SK-N-DZ (cell line): ENCODE measurements at places on chromosomes 2 and 18.

DNA sequence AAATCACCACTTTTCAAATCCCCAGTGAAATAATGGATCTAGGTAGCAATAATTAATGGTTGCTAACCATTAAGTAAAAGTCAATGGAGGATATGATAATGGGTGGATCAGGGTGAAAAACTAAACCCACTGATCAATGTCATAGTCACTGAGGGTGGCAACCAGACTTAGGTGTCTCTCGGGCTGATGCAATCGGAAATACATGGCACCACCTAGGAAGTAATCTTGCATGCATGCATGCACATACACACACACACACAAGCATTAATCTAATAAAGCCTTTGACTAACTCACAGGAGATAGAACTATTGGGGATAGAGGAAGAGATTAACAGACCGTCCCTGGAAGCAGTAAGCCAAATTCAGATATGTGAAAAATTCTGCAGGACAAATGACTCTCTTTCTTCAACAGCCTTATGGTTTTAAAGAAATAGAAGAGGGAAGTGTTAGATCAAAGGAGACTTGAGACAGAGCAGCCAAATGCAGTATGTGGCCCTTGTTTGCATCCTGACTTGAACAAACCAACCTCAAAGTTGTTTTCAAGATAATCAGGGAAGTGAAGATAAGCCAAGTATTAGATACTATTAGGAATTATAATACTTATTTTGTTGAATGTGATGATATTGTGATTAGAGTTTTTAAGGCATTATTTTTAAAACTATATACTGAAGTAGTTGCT lies 186.0 kb upstream of the RMP24 start:
- DNase-seq: no peak

DNA sequence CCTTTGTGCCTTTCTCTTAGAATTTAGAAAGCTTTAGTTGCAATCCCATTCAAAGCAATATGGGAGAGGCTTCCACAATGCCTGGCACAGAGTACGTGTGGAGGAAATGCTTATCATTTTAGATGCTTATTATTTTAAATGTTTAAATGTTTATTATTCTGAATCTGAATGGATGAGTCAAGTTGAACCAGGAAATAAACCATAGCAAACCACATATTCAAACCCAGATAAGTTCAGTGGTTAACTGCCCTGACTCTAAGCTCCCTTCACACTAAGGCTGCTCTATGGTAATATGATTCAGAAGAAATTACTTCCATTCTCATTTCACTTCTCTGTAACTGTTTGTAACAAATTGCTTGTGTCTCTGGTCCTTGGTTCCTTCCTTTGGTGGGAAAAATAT lies 5.2 kb upstream of the PPP4R1 start:
- no peak for DNase-seq

DNA sequence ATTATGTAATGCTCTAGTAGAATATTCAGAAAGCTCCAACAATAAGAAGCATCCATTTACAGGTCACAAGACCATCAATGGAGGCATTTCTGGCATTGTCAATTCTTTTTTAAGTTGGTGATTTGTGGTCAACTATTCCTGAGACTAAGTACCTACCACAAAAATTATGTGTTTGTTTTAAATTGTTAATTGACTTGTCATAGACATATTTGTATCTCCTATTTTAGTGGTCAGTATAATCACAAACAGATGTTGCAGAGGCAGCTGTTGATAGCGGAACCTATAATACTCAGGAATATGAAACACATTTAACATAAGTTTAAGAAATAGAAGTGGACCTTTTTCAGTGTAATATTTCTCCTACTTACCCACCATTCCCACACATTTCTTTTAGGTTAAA lies 430.1 kb downstream of the CCDC85A start:
- no peak for DNase-seq

- DNase-seq: no peak
Observed at GRCh38 chr18:55988537-55988936, 400.5 kb upstream of the TCF4 start.

- no peak for DNase-seq
Observed at GRCh38 chr2:109304731-109305470, 175.9 kb downstream of the SH3RF3 start.

DNA sequence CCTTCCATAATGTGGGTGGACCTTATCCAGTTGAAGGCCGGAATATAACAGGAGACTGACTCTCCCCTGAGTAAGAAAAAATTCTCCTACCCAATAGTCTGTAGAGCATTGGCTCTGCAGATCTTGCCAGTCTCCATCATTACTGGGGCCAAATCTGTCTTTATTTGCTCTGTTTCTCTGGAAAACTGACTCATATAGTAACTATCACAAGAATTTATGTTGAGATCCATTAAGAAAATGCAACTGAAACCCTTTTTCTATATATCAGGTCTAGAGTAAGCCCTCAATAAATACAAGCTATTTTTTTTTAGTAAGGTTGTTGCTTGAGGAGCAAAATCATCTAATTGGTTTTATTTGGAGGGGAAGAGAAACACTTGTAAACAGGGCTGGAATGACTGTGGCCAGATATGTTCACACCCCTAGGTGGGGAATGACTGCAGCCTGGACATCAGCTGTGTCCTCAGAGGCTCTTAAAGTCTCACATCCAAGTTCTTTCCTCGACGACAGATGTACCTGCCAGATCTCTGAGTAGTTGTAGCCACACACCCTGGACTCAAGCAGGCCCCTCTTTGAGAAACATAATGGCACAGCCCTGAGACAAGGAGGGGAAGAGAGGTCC lies 339.7 kb downstream of the TNS1 start:
- DNase-seq: no peak

- DNase-seq: no peak
Observed at GRCh38 chr18:79583426-79583825, 96.2 kb upstream of the CTDP1 start.

DNA sequence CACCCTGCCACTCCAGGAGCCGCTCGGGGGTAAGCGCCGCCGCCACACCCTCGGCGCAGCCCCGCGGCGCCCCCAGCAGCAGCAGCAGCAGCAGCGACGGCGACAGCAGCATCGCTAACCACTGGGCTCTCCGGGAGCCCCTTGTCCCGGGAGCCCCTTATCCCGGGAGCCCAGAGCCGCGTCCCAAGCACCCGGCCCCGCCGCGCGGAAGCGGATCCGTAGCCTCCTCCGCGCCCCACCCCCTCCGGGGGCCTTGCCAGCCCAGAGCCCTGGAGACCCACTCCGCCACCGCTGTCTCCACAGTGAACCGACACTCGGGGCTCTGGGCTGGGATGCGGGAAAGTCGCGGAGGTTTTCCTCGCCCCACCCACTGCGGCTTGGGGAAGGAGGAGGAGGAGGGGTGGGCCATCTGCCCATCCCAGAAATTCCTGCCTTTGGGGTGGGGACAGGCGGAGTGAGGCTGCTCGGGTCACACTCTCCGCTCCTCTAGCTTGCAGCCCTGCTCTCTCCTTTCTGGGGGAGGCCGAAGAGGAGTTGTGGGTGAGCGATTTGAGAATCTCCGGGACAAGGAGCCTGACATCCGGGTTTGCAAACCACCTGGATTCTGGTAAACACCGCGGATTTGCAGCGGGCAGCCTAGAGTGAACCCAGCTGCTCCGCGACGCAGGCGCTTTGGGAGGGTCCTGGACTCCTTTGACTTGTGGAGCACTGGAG lies at the start of gene PLA2R1:
Gene PLA2R1 (minus strand): TSS at position 324 of the 714 bp plus-strand sequence. CDS start 212 bp downstream, at position 112.
- DNase-seq: no peak

GRCh38 chr2:8378016-8378810 lies 303.6 kb upstream of the ID2 start:
- no peak for DNase-seq

DNA sequence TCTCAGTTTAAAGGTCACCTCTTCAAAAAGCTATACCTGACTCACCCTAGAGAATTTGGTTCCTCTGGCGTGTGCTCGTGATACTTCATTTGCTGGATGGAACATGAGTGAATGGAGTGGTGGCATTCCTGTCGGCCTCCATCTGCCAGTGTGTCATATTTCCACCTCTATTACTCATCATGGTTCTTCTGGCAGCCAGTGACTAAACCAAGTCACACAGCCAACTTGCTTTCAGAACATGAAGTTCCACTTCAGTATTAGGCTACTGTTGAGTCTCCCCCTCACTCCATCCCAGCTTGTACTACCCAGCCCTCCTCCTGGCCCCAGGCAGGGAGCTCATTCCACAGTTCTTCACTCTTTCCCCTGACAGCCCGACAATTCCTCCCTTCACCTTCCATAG lies 169.8 kb downstream of the MREG start:
- no peak for DNase-seq

- no peak for DNase-seq
Observed at GRCh38 chr2:185127412-185127811, 529.1 kb downstream of the ZNF804A start.

- no peak for DNase-seq
Observed at GRCh38 chr2:143649226-143649740, 520.1 kb downstream of the ARHGAP15 start.

- DNase-seq: no peak
Observed at GRCh38 chr2:176851200-176851888, 361.2 kb upstream of the HNRNPA3 start.

GRCh38 chr2:197460649-197461048 lies 7.3 kb downstream of the COQ10B start:
- no peak for DNase-seq

DNA sequence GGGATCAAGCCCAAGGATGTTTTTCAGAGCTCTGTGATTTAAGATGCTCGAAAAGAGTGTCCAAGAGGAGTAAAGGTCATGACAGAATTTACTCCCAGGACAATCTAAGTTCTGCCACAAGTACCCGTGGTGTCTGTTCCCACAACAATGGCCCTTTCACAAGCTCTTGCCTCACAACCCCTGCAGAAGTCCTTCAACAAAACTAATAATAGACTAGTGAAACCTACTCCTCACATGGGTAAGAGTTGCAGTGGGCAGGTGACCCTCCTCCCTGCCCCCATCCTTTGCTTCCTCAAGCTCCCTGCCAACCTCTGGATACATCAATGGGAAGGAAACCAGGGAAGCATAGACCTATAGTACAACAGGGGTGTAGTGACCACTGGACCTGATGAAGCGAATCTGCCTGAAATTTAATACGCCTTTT lies 34.9 kb downstream of the PTCD3 start:
- no peak for DNase-seq

- DNase-seq: no peak
Observed at GRCh38 chr2:27081984-27082772, 3.8 kb downstream of the EMILIN1 start.

DNA sequence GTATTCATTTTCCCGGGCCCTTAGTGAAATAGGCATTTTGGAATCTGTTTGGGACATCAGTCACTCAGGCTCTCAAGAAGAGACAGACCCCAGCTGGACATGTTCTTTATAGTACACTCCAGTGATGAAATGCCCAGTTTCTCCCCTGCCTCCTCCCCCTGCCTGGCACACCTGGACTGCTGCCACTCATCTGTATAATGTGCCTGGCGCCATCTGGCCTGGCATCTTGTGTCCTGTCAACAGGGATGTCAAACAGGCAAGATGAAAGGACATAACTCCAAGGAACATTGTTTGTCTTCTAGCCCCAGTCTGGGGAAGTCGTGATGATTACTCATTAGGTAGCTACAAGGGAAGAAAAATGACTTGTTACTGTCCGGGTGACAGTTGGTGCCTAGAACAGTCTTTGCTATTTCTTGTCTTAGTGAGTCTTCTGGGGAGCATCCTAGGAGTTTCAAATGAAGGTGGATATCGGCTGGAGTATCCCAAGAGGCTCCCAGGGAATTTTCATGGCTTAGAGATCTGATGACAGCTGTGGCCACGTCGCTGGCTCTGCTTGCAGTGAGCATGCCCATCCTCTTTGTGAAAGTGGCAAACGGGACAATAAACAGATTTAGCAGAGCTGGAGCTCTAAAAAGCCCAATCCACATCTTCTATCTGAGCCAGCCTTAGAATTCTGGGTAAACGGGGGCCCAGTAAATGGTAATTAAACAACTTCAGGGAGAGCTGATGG lies 153.6 kb downstream of the ALK start:
- DNase-seq: no peak

DNA sequence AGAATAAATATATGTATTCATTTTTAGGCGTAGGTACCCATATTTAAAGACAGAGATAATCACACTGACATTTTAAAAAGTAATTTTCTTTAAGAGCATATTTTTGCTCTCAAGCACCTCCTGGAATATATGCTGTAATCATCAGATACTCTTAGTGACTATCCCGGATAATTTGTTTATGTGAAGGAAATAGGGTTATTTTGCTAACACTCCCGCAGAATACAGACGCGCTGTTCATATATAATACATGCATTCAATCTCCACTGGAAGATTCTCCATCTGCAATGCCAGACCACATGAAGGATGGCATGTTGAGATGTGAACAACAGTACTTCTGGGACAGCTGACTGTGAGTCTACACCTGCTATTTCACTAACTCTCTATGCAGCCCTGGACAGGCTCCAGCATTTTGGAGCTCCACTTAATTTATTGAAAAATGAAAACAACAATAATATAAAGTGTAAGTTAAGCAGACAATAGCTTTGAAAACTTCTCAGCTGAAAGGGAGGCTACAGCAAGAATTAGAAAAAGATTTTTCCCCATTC lies 430.6 kb downstream of the TMX3 start:
- no peak for DNase-seq

GRCh38 chr2:71704688-71705087 lies 251.3 kb downstream of the DYSF start:
- no peak for DNase-seq

DNA sequence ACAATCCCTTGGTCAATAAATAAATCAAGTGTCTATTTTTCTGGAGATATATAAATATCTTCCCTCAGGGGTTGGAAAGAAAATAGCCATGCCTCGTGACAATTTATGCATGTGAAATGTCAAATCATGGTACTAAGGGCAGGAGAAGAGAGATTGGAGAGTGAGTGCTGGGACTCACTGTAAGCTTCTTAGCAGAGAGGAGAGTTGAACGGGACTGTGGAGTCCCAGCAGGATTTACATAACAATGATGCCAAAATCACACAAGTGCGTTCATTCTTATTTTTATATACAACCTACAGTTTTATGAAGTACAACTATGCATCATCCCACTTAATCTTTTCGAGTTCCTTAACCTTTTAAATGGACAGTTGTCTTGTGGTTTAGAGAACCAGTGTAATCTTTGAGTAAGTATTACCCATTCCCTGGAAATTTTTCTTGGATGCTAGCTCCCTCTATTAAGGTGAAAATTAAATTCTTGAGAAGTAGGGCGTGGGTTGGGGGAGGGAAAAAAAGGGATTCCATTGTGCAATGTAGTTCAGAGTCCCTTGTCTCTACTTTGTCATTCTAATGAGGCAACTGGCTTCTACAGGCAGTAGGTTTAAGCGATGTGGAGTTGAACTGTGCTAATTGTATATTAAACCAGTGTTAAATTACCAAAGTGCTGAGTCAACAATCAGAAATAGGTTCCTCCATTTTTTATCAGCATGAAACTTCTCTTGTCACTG lies 143.6 kb upstream of the EPHA4 start:
- DNase-seq: no peak

GRCh38 chr2:18426174-18426573 lies 134.3 kb downstream of the RDH14 start:
- DNase-seq: no peak

- no peak for DNase-seq
Observed at GRCh38 chr2:221448844-221449390, 123.2 kb downstream of the EPHA4 start.
